ENCODE measurements at places on chromosomes 3 and 15. TPM values are rescaled to one million over a fixed set of nuclear protein-coding genes. Genes with fewer than 3 reads are reported as not detected.

Gene FBXW12
- not detected for total RNA-seq

Gene DNAH1
- total RNA-seq: 12.1 TPM

Gene TNNC1
- total RNA-seq: 2.2 TPM

- DNase-seq: peak; percentile 81
Observed at GRCh38 chr3:194536871-194537637, 50.3 kb upstream of the ATP13A3 start.

DNA sequence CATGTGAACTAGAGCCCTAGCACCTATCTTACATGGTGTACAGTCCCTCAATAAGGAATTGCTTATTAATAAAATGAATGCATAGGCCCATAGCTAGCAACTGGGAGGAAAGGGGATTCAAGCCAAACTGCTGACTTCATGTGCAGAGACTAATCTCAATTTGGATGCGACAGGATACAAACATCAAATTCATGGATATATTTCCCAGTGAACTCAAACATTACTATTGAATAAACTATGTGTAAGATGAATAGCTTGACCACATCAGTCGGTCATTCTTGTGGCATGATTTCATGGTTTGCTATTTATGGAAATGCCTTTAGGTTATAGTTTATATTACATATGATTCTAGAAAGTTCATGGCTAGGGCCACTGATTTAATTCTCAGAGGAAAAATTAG is 268.6 kb upstream of the SLITRK3 start:
- DNase-seq: no peak

DNA sequence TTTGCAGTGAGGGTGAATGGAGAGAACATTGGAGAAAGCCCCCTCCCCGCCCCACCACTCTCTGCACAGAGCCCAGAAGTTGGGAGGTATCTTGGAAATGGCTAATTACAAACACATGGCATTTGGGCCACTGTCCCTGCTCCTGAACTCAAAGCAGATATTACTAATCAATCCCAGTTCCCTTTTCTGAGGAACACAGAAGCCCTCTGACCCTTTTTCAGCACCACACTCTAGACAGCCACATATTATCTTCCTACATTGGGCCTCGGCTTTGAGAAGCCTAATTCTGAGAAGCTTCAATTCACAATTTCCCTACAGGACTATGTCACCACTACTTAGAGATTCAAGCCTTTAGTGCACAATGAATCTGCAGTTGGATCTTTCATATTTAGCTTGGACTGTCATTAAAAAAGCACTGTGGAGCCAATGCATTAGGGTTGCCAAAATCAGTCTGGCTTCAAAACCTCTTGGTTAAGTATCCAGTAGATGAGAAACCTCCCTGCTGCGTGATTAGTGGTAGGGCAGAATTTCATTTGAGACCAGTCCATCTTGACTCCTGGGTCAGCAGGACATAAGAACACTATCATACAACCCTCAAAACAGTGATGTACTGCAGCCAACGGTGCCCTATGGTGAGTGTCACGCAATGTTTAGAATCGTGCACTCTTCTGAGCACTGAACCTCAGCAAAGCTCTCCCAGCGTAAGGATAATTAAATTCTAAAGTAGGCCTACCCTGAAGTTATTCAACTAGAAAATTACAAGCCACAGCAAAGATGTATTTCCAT is 26.1 kb downstream of the MGLL start:
- DNase-seq: no peak
